AG20443 (cell line): ENCODE measurements at places on chromosomes 7 and 10.

- DNase-seq, result no peak
Measured at GRCh38 chr7:24123076-24123475, 160.9 kb upstream of the NPY start.

GRCh38 chr10:7649673-7650300 lies 17.0 kb downstream of the ITIH5 start:
- DNase-seq, result peak; percentile 78

- no peak for DNase-seq
Measured at GRCh38 chr7:88361357-88361756, 54.7 kb upstream of the STEAP4 start.

DNA sequence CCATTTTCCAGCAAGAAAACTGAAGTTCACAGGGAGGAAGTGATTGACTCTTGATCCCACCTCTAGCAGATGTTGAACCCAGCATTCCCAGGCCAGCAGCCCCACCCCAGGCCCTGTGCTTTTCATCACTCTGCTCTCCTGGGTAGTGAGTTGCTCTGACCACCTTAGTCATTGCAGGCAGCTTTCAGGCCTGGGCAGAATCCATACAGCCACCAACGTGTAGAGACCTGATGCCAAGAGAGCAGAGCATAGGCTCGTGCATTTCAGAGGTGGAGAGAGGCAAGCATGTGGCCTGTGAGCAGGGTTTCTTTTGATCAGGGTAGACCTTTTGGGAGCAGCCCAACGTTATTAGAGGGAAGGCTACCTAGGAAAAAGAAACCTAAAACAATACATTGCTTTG lies 334.6 kb downstream of the PTEN start:
- DNase-seq, result no peak

GRCh38 chr10:88491314-88491713 lies 91.8 kb downstream of the RNLS start:
- DNase-seq, result no peak

DNA sequence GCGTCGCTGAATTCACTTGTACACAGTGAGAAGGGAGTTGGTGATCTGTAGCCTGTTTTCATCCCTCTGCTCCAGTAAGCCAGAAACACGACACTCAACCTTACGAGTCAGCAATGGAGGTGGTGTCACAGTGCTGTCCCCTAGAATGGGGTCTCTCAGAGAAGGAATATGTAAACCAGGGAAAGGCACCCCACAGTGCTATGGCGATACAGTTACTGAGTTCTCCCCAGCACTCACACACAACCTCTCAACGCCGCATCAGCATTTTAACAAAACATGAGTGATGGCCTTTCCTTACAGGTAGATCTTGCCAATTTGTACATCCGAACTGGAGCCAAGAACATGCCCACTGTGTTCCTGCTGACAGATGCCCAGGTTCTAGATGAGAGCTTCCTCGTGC lies 196.3 kb downstream of the CDCA7L start:
- DNase-seq, result no peak

DNA sequence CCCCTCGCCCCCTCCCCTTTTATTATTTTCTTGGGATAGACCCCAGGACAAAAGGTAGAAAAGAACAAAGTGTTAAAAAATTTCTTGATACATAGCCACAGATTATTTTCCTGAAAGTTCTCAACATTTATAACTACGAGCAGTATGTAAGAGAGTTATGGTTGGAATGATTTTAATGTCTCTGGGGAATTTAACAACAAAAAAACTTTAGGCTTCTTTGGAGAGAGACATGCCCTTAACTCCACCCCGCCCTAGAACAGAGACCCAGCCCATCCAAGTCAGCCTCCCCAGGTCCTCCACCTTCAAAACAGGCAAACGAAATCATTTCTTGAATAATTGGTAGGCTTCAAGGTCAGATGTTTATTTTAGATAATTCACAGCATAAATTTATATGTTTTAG lies 97.1 kb downstream of the TCF7L2 start:
- no peak for DNase-seq

- peak; percentile 69 for DNase-seq
Measured at GRCh38 chr10:73908853-73909539, 1.9 kb upstream of the PLAU start.

GRCh38 chr7:40516376-40516775 lies 381.6 kb downstream of the SUGCT start:
- DNase-seq, result no peak

DNA sequence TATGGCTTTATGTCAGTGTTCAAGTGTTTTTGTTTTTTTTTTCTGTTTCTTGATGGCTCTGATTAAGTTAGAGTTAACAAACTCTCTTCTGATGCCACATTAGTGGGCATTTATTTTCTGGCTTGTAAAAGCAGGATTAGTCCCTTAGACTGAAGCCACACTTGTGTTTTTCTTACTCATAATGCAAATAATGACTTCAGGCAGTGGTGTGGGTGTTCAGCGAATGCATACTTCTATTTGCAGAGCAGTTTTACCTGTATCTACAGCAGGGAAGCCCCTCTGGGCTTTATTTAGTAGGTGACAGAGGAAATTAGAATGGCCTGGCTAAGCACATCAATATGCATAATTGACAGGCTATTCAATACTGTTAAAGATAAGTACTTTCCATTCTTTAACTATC lies 79.9 kb downstream of the CNNM2 start:
- no peak for DNase-seq

GRCh38 chr7:48708635-48709034 lies 215.7 kb upstream of the CDC14C start:
- no peak for DNase-seq

DNA sequence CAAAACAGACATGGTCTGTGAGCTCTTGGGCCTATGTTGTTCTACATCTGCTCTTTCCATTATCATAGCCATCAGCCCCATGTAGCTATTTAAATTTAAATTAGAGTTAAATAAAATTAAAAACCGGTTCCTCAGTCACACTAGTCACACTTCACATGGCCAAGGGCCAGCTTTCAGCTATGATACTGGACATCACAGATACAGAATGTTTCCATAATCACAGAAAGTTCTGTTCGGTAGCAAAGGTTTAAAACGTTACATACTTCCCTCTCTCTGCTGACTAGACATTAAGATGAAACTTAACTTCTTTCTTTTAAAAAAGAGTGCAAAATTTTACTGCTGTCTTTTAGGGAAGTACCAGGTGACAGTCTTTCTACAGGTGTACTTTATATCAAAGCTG lies 43.0 kb downstream of the SRPK2 start:
- no peak for DNase-seq

DNA sequence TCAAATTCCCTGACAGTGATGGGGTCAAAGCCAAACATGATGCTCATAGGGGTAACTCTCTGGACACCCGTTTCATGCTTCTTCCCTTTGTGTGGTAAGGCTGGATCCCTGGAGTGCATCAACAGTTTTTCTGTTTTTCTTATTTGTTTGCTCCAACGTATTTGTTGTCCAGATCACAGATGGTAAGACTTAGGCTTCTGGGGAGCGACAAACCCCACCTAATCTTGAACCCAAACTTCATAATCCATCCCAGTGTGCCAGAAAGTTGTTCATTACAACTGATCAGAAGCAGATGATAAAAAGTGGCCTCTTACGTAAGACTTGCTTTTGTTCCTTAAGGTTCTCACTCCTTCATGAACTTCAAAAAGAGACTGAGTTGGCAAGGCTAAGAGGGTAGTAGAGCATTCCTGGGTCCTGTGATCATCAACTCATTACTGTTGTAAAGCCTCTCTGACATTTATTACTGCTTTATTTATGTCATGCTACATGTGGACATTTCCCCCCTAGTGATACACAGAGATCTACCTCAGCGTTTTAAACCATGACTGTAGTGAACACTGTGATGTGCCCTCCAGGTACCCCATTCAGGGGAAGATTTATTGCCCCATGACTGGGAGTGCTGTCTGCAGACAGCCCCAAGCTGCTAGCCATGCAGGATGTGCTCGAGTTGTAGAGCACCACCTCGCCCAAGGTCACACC lies 125.6 kb downstream of the CCDC71L start:
- DNase-seq, result peak; percentile 65

DNA sequence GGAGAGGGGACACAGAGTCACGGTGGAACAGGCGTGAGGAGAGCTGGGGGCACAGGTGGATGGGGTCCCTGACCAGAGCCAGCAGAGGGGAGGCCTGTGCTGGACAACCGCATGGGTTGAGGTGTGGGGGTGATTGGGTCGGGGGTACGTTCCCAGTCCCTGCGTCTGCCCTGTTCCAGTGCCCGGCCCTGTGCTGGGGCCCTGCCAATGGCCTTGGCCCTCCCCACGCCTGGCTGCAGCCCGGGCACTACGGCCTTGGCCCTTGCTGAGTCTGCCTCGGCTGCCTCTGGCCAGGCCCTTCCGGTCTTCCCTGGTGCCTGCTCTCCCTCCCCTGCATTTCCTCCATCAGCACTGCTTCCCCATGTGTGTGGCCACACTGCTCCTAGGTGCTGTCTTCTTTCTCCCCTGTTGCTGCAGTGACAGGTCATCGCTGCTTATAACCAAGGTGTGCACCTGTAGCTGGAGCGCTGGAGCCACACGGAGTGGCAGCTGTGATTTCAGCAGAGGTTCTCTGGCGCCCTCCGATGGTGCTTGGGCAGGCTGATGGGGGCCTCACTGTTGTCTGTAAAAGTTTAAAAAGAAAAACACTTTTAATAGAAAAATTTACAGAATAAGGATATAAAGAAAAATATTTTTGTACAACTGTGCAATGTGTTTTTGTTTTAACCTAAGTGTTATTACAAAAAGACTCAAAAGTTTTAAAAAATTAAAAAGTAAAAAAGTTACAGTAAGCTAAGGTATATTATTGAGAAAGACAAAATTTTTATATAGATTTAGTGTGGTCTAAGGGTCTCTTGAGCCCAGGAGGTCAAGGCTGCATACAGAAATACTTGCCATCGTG lies 45.2 kb upstream of the BHLHA15 start:
- DNase-seq, result peak; percentile 42

- no peak for DNase-seq
Measured at GRCh38 chr10:90914992-90915765, 5.7 kb downstream of the ANKRD1 start.

DNA sequence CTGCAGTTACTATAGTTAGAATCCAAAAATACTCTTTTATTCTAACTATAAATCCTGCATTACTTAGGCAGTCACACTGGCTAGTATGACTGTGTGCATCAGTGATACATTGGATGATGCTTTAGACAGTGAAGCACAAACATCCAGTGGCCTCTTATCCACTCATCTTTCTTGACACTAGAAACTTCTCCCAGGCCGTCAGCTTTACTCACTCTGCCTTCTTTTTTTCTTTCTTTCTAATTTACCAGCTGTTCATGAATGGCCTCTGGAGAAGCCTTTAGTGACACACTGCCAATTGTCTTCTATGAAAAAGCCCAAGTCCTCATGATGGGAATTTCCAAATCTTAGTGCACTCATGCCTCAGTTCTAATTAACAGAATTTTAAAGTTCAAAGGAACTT lies 26.2 kb upstream of the C10orf90 start:
- no peak for DNase-seq

DNA sequence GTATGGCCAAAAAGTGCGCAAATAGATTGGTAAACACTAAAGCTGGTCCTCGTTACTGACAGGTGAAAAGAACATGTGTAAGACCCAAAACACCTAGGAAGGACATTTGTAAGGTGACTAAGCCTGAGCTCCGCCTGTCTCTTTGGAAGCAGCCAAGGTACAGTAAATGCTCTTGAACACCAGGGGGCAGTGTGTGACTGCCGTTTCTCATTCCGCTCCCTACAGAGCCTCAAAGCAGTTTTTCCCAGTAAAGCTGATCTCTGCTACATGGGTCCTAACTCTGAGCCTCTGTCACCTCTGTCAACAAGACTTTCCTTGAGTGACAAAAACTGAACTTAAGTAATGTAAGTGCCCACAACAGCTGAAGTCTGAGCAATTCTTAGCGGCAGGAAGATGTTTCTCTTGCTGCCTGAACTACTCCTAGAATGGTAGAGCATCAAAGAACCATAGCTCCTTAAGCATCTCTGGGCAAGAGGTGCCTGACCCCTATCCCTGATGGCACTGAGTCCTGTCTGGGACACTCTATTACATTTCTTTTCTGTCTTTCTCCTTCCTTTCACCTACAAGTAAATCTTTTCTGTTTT lies 238.0 kb upstream of the INHBA start:
- peak; percentile 82 for DNase-seq

DNA sequence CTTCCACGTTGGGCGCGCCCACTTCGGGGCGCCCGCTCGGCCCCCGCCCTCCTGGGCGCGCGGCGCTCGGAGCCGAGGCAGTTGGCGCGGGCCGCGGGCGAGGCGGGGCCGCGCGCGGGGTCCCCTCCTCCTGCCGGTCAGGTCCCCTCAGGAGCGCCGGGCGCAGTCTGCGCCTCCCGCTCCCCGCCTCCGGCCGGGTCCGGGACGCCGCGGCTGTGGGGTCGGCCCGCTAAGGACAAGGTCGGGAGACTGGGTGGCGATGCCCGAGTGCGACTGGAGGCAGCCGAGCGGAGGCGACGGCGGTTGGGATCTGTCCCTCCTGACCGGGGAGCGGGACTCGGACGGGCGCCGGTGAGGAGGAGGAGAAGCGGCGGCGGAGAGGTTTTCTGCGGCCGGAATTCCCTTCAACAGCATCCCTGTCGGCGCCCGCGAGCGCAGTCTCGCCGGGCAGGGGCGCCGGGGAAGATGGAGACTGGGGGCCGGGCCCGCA lies at the start of gene ATRNL1:
Gene ATRNL1, plus strand, starts transcription at position 80 of the 490 bp plus-strand sequence. Its CDS starts 386 bp downstream, at position 466.
- DNase-seq, result peak; percentile 52

- DNase-seq, result no peak
Measured at GRCh38 chr10:9819756-9820494, 1197.7 kb upstream of the CELF2 start.

DNA sequence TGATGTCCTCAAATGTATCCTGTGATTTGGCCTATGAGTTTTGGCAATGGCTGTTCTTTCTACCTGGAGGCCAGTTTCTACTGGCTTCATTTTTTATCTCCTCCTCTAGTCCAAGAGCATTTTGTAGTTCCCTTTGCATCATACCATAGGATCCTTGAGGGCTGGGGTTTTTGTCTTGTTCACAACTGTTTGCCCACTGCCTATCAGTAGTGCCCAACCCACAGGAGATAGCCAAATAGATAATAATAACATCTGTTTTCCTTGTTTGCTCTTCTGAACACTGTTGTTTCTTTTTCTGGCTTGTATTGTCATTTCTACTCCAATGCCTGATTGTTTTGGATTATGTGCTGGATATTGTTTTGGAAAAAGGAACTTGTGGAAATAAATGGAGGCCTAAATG lies 3.4 kb downstream of the CDK1 start:
- no peak for DNase-seq

- no peak for DNase-seq
Measured at GRCh38 chr7:67841896-67842295, 845.3 kb downstream of the TYW1 start.

- DNase-seq, result no peak
Measured at GRCh38 chr10:4981722-4982471, 18.7 kb downstream of the AKR1C1 start.

DNA sequence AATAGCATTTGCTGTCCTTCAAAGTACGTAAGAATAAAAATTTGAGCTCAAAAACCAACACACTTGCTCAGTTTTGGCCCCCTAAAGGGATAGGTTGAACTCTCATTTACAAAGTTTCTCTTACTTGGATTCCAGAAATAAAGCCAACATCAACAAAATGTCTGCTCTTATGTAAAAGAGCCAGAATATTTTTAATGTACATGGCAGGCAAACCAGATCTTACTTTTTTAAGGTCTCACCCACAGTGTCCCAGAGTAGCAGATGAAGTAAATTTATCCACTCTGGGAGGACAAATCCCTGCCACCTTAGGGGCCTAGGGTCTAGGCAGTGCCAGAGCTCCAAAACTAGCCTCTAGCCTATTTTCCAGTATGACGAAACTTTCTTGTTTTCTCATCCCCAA lies 159.6 kb downstream of the SKAP2 start:
- no peak for DNase-seq
